ENCODE measurements at places on chromosomes 7 and 10.

- DNase-seq: no peak
These were observed 54.7 kb upstream of the AFAP1L2 start for GRCh38 chr10:114458955-114459354.

DNA sequence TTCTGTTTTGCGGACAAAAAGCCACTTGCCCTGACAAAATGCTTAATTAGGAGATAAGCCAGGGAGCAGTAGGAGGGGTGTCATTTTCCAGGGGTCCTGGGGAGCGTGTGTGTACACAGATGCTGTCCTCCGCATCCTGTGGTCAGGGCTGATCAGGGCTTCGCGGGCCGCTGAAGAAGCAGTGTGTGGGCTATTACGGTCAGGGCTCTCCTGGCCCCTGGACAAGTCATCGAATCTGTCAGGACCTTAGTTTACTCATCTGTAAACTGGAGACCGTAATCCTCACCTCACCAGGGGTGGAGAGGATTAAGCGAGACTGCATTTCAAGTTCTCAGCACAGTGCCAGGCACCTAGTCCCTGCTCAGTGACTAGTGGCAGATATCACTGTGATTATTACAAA is 26.0 kb upstream of the MXI1 start:
- no peak for DNase-seq

GRCh38 chr7:43220250-43220649 is 107.8 kb downstream of the HECW1 start:
- no peak for DNase-seq

DNA sequence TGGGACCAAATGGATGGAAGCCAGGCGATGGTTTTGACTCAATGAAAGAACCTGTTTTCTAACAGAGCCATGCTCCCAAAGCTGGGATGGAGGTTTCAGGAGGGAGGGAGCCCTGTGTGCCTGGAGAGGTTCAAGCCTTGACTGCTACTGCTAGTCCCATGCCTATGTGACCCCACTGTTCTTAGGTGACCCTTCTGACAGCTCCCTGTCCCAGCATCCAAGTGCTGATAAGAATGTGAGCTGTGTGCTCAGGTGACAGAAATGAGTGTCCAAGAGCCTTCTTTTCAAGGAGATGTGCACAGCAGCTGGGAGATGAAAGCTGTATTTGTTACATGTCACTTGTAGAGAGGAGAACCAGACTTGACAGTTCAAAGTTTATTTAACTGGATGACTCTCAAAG is 595.4 kb downstream of the GALNT17 start:
- no peak for DNase-seq

GRCh38 chr7:115435178-115435577 is 513.3 kb downstream of the MDFIC start:
- no peak for DNase-seq

DNA sequence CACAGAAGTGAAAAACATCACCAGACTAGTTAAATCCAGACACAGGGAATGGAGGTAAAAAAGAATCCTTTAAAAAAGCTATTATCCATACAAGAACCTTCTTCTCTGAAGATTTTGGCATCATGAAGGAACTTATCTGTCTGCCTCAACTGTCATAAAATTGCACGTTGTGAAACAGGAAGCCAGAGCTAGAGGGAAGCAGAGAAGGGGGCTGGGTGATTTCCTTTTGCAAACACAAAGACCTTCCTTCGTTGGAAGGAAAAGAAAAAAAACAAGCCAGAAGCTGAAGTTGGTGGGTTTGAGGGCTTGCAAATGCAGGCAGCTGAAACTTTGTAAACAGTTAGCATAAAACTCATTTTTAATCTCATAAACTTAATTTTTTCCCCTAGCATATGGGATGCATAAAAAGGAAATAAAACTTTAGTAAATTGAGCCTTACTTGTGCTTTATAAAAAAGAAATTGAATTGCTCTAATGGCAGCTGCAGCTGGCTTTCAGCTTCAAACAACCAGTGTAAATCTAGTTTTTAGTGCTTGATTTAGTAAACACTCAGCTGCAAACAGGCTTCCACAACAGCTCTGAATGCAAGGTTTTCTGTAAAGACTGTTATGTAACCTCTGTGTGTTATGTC is 101.6 kb downstream of the OTUD1 start:
- DNase-seq: no peak

GRCh38 chr7:150996376-150997074 is 5.7 kb downstream of the NOS3 start:
- no peak for DNase-seq

GRCh38 chr7:23956772-23957576 is 247.0 kb downstream of the STK31 start:
- DNase-seq: no peak

DNA sequence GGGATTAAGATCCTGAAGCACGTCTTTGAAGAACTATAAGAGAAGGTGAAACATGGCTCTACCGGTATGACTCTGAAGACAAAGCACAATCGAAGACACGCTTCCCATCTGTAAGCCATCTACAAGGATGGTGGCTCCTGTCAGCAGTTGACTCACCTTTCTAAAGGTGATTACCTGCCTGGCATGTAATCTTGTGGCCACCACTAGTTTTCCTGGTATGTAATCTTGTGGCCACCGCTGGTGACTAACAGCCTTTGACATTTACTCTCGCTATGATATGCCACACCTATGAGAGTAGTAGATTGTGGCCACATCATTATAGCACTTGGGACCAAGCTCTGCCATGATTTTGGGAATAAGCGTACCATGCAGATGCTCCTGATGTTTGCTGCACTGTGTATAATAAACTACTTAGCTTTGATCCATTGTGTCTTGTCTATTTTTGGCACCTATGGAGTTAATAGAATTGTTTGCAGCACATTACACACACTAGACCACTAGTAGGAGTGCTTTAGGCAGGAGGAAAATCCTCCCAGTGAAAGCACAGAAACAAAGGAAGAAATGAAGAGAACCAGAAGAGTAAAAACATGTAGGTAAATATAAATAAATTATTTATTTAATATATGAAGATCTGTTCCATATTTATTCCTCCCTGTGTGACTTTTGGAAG is 59.8 kb downstream of the VAX1 start:
- no peak for DNase-seq

Measured in stimulated activated CD8-positive, alpha-beta memory T cell treated with anti-CD3 and anti-CD28 coated beads, Interleukin-15, amount 100 ng/mL, for 1 hour (primary cell).